ENCODE measurements at places on chromosomes 7 and 10. TPM values are rescaled to one million over a fixed set of nuclear protein-coding genes. Genes with fewer than 3 reads are reported as not detected.

DNA sequence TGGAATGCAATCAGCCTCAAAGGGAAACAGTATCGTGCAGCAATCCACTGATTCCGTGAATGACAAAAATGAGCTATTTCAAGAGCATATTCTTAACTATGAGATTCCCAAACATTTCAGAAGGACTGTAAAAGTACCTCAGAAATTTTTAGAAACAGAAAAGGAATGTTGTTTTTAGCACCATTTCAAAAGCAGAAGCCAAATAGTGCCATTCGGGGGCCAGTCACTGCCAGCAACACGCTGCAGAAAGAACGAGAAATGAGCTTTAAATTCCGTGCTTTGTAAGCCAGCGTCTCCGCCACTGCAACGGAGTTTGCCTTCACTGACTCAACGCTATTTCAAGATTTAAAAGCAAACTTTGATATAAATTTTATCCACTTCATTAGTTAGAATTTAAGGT lies 6.3 kb downstream of the NUDT5 start:
- DNase-seq, result no peak

Gene PPP1R17
- total RNA-seq, result not detected

DNA sequence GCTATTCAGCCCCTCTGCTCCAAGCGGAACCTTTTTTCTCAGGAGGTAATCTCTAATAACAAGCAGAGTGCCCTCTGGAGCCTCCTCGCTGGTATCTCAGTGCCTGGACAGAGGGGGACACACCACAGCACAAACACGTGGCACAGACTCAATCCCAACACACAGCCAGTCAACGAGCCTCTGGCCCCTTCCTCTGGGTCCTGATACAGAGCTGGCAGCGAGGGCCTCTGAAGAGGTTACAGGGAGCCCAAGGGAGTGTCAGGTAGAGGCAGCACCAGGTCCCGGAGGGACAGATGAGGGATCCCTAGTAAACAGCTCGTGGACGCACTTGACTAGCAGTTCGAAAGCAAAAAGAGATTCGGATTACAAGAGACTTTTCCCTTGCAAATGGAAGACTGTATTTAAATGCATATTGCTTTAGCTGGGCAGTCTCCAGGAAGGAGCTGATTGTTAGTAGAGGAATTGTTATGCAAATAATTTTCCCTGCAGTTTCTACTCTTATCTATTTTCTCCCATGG lies 14.1 kb downstream of the CXCL12 start:
- DNase-seq, result no peak

DNA sequence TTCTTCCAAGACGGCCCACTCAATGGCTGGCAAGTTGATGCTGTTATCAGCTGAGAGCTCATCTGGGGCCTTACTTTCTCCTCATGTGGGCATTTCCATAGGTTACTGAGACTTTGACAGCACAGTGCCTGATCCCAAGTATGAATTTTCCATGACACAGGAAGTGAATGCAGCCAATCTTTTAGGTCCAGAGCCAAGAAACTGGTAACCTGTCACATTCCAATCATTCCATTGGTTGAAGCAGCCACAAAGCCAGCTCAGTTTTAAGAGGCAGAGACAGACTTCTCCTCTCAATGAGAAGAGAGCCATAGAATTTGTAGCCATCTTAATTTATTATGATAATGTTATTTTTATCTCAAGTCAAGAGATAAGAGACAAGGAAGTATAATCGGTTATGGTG lies 775.5 kb downstream of the CNTNAP2 start:
- no peak for DNase-seq

Gene TMEM213
- 0.19 TPM for total RNA-seq

DNA sequence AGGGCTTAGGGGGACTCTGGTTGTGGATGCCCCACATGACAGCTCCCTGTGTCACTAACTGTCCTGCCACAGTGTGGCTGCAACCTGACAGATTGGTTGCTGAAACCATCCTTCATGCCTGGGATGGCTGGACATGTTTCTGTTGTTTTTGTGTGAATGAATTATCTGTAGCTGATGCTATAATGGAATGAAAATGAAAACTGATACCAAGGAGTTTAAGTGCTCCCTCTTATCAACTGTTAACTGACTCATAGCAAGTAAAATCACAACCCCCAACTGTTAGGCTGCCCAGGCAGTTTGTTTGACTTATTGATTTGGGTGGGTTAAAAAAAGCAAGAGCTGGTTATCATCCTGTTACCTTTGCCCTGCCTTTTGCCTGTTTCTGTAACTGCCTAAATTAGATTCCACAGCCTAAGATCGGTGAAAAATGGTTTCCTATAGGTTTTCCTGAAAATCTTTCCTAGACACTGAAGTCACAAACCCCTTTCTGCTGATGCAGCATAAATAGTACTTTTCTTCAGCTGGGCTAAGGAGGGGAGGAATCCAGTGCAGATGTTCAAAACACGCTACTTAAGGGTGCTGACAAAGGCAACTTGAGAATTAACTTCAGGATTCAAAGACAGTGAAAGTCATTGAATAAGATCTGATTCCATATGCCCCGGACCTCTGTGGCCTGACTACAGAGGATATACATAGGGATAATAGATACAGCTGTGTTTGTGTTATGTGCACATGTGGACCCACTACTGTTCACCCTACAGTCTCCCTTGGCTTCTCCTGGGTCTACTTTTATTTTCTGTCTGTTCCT lies 5.7 kb downstream of the FRAT2 start:
- DNase-seq, result peak; percentile 39

- no peak for DNase-seq
Measured at GRCh38 chr7:139687980-139688632, 89.7 kb downstream of the HIPK2 start.

Gene AQP1
- total RNA-seq, result 0.62 TPM

Gene GDI2
- 286 TPM for total RNA-seq

DNA sequence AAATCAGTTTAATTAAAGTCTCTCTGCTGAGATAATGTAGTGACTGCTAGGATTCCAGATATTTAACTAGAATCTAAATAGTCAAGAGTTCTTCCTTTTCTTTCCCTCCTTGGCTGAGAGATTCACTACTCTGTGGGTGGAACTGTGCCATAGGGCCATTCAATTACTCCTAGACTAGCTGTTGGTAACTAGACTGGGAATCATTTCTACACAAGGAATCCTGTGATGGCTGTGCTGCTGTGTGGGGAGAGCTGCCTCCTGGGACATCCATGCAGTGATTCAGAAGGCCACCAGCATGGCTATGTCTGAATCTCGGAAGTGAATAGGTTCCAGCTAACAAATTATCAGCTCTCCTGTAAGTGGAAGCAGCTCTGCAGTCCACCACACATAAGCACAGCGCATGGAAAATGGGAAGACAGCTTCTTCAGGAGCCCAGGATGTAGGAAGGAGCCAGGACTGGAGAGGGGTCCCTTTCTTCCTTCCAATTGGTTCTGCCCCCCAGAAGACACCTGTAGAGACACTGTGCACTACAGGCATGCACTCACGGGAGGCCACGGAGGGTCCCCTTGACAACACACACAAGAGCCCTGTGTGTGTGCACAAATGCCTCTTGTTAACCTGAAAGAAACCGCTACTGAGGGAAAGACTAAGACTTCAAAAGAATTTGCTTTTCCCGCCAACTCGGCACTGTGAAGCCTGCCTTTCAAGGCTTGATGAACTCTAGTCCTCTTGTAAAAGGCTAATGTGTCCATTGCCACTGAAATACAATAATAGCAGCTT lies 66.5 kb downstream of the SCRN1 start:
- no peak for DNase-seq

GRCh38 chr10:71228875-71229675 lies 16.7 kb downstream of the UNC5B start:
- DNase-seq, result no peak

GRCh38 chr10:113967126-113967525 lies 76.5 kb upstream of the ADRB1 start:
- no peak for DNase-seq

Gene GNAT3
- not detected for total RNA-seq

DNA sequence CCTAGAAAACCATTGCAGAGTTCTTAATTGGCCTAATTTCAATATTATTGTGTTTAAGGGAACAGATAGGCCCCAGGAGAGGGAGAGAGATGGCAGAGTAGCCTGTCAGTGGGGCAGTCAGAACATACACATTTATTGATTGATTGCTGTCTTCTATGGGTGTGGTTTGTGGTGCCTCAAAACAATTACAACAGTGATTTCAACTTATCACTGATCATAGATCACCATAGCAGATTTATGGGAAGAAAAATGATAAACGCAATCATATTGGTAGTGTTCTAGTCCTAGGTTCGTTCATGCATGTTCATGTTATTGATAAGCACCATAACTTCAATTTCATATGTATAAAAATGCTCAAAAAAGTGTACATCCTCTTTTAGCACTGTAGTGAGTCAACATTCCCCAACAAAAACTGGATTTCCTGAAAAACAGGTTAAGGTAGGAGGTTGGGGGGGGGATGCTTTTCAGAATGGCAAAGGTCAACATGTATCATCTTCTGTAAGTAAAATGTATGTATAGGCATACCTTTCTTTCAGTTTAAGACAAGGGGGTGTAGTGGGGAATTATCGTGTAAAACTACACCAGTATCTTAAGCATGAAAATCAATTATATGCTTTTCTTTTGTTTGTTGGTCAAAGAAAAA lies 1.1 kb upstream of the TNKS2 start:
- no peak for DNase-seq

Gene VSTM2A
- not detected for total RNA-seq

Gene PNLIPRP1
- total RNA-seq, result not detected

- DNase-seq, result no peak
Measured at GRCh38 chr10:93181271-93182048, 107.8 kb downstream of the CYP26A1 start.

Gene ABCF2
- total RNA-seq, result 41.2 TPM

Gene STOX1
- 0.29 TPM for total RNA-seq

DNA sequence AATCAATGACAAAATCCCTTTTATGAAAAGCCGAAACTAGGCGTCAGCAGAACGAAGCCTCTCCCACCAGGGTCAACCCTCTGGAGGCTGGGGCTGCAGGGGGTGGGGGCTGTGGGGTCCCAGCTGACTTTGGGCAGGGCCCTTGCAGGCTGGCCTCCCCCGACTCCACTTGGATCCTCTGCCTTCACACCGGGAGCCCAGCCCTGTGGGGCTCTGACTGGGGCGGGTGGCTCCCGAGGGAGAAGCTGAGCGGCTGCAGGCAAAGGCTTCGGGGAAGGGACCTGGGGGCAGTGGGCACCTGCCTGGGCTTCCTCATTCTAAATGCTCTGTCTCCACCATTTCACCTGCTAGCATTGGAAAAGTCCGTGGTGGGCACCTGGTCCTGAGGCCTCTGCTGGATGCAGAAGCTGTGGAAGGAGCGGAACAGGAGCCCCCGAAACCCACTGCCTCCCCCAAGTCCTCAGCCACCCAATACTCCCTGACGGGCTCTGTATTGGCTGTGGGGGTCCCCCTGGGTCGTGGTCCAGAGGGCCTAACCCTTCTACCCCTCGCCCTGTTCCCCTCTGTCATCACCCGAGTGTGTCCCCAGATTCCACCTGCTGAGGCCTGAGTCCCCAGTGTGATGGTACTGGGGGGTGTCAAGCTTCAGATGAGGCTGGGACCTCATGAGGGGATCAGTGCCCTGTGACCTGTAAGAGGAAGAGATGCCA lies 108.6 kb downstream of the DNAJB6 start:
- DNase-seq, result no peak

GRCh38 chr10:70738006-70738760 lies 47.0 kb downstream of the TBATA start:
- no peak for DNase-seq

DNA sequence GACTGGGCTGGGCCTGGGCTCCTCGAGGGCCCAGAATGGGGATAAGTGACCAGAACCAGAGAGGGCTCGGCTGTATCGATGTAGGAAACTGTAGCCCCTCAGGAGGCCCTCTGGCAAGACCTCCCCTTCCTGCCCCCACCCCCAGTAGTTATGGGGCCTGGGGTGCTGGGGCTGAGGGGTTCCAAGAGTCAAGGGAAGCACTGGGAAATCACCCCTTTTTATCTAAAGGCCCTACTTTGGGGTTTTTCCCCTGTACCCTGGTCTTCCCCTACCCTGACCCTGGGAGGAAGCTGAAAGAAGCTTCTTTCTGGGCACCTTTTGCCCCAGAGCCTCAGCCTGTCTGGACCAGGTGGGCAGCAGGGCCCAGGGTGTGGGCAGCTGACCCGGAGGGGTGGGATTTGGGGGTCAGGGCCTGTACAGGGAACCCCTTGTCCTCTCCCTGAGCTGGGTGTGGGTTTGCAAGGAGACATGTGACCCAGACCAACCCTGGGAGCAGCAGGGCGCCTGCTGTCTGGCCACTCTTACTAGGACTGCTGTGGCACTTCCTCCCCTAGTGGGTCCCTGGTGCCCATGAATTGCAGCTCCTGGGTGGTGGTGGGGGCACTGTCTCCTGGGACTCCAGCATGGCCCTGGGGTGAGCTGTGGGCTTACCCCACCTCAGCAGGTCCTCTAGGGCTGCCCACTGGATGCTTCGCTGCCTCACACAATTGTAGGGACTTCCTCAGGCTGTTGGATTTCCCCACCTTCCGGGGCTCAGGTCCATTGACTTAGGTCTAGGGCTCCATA lies 1.5 kb downstream of the IRF5 start:
- peak; percentile 52 for DNase-seq

DNA sequence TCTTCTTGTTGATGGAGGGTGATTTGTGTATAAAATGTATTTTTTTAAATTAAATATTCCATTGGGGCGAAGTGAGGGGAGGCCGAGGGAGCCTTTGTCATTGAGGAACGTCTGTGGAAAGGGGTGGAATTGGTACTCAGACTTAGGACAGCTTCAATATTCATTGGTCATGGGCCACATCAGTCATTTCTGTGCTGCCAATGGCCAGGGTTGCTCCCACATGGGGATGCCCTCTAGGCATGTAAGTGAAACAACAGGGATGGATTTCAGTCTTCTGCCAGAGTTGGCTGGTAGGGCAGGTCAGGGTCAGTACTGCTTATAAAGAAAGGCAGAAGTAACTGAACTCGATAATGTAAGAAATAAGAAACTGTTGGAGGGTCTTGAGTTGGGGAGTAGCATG lies 47.2 kb downstream of the NEURL1 start:
- DNase-seq, result no peak

GRCh38 chr10:43375401-43376020 lies 4.1 kb downstream of the FXYD4 start:
- no peak for DNase-seq

Gene SLIT1
- total RNA-seq, result 0.71 TPM

Gene NPFFR1
- total RNA-seq, result 0.02 TPM

- no peak for DNase-seq
Measured at GRCh38 chr10:43960981-43961380, 312.3 kb upstream of the ZNF32 start.

Gene C7orf57
- total RNA-seq, result 0.90 TPM

DNA sequence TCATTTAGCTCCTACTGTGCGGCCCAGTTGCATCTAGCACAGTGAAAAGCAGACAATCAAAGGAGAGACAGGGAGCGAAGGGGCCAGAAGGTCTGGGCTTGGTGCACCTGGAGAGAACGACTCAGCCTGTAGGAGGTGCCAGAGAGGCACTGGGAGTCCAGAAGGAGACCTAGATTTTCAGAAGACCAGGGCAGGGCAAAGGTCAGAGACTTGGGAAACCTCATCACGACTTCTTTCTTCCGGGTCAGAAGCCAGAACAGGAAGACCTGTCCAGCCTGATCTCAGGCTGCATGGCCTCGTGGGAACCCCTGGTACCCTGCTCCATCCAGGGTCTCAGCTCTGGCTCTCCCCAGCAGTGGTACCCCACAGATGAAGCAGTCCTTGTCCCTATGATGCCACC lies 5.2 kb downstream of the AGAP3 start:
- DNase-seq, result peak; percentile 53

Gene AKR1D1
- not detected for total RNA-seq

Measured in activated CD4-positive, alpha-beta memory T cell treated with anti-CD3 and anti-CD28 coated beads for 36 hours (primary cell).